ENCODE measurements at places on chromosomes 5 and 9.

GRCh38 chr5:960551-960950, 48.1 kb upstream of the NKD2 start:
- peak; percentile 80 for DNase-seq

- no peak for DNase-seq
Measured at GRCh38 chr9:34456746-34457145, 1.6 kb downstream of the FAM219A start.

- DNase-seq: no peak
Measured at GRCh38 chr9:136962163-136962562, 10.1 kb downstream of the LCN12 start.

GRCh38 chr5:15290953-15291352, 209.0 kb upstream of the FBXL7 start:
- no peak for DNase-seq

DNA sequence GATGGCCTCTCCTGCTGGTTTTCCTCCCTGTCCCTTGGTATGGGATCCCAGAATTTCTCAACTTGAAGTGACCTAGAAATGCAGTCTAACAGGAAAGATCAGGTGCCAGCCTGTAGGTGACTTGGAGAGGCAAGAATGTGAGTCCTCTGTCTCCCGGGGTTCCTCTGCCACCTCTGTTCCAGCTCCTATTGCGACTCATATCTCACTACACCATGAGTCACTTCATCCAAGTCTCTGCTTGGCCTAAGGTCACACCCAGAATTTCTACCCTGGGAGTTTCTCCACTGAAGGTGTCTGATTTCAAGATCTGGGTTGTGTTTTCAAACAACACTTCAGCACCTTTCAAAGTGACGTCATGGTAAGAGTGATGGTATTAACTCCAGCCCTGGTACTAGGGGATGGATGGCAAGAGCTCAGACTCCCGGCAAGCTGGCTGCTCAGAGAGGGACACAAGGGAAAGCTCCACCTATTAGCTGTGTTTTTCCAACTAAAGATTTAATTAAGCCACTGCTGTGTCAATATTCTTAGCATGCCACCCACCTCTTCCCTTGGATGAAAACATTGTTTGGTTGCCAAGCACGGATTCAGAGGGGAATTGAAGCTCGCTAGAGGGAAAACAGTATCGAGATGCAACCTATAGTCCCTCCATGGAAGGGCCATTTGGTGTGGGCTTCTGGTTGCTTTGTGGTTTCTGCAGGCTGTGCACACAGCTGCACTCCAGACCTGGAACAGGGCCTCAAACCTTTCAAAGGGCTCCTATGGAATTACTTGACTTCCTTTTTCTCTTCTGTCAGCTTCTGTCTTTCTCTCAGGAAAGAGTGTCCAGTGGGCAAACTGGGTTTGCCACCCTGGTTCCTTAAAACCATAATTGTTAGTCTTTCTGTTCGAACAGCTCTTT, 205.7 kb downstream of the GAS1 start:
- no peak for DNase-seq

- no peak for DNase-seq
Measured at GRCh38 chr9:89744730-89745129, 139.9 kb downstream of the GADD45G start.

DNA sequence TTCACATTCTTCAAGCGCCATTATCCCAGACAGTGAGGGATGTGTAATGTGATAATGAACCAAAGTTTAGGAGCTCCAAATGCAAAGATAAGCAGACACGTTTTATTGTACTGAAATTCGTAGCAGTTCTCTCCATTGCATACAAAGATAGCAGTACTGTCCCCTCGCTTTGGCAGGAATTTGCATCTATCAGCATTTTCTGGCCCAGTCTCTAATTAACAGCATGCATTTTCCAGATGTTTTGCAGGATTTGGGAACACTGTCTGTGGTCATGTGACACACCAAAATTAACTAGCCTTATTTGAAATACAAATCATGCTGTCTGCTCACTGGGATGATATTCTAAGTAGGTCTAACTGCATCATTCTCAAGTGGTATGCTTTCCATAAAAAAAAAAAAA, 235.9 kb upstream of the TRPM3 start:
- no peak for DNase-seq

DNA sequence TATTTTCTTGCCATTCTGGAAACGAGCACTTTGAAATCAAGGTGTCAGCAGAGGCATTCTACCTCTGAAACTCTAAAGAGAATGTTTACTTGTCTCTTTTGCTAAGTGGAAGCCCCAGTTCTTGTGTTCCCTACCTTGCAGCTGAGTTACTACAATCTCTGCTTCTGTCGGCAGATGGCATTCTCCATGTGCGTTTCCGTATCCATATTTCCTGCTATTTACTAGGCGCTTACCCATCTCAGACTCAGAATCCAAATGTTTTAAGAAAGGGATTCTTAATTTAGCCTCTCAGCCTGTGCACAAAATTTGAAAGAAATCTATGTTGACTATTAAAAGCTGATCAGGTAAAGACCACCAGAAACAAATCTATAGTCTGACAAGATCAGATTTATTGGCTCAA, 221.3 kb upstream of the FTMT start:
- no peak for DNase-seq

GRCh38 chr5:142275496-142275895, 49.3 kb downstream of the SPRY4 start:
- DNase-seq: no peak

- DNase-seq: no peak
Measured at GRCh38 chr5:178212241-178213002, 8.1 kb downstream of the HNRNPAB start.

- DNase-seq: no peak
Measured at GRCh38 chr9:97579914-97580313, 53.3 kb downstream of the TSTD2 start.

DNA sequence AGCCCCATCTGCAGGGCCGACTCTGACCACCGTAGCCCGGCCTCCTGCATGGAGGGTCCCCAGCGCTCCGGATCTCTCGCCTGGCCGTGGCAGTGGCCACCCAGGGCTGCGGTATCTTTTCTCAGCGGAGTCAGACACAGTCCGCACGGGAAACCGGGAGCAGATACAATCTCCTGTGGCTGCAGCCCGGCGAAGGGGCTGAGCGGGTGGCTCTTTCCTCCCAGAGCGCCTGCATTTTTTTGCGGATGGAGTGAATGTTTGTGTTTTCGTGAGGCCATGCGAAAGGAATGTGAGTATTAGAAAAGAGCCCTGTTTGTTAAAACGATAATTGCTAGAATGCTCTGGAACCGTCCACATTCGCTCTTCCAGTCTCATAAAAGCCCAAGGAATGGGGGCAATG, 53.4 kb upstream of the PTCH1 start:
- DNase-seq: no peak

DNA sequence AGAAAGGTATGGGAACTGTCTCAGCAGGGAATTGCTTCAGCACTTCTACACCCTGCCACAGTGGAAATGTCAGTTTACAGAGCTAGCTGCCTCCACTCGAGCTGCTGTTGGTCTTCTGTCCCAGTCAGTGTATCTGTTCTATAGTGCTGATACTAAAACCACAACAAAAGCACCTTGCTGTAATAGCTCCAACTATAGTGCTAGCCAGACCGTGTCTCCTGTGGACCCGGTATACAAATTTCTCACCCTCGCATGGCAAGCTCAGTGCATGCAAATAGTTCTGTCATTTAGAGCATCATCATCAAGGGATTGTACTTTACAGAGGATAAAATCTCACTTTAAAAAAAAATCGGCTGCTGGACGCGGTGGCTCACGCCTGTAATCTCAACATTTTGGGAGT, 51.5 kb upstream of the IQGAP2 start:
- no peak for DNase-seq

GRCh38 chr5:4879693-4880303, 260.3 kb upstream of the ADAMTS16 start:
- peak; percentile 87 for DNase-seq

DNA sequence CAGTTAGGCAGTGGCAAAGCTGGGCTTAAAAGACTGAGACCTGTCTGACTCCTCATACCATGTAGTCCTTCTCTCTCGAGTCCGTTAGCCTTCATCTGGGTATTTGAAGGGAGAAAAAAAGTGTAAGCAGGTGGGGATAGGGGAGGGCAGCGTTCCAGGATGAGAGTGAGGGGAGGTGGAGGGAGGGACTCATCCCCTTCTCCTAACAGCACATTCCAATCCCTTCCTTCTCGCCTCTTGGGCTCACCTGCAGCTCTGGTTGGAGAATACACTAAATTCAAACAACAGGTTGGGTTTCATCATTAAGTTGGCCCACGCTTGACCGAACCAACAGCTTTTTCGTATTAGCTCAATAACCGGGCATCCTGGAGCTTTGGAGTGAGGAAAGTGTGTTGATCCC, 3.6 kb downstream of the NEURL1B start:
- no peak for DNase-seq

DNA sequence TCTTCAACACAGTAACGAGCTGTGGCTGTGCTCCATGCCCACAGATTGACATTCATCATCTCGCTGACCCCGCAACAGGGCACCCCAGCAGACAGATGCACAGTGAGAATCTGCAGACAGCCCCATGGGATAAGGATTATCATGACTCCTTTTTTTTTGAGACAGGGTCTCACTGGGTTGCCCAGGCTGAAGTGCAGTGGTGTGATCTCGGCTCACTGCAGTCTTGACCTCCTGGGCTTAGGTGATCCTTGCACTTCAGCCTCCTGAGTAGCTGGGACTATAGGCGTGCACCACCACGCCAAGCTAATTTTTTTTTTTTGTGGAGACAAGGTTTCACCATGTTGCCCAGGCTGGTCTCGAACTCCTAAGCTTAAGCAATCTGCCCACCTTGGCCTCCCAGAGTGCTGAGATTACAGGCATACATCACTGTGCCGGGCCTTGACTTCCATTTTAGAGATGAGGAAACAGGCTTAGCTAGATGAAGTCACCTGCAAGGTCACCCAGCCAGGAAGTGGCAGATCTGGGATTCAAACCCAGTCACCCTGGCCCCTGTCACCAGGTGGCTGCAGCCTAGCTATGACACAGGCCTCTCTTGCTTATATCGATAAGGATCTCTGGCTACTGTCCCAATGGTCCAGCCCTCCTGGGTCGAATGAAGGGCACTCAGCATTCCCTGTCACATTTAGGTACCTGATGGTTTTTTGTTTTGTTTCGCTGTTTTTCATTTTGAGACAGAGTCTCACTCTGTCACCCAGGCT, 5.1 kb downstream of the AIF1L start:
- no peak for DNase-seq

- DNase-seq: no peak
Measured at GRCh38 chr5:34487159-34487879, 168.8 kb upstream of the RAI14 start.

GRCh38 chr9:133115604-133116345, 5.3 kb downstream of the RALGDS start:
- no peak for DNase-seq

DNA sequence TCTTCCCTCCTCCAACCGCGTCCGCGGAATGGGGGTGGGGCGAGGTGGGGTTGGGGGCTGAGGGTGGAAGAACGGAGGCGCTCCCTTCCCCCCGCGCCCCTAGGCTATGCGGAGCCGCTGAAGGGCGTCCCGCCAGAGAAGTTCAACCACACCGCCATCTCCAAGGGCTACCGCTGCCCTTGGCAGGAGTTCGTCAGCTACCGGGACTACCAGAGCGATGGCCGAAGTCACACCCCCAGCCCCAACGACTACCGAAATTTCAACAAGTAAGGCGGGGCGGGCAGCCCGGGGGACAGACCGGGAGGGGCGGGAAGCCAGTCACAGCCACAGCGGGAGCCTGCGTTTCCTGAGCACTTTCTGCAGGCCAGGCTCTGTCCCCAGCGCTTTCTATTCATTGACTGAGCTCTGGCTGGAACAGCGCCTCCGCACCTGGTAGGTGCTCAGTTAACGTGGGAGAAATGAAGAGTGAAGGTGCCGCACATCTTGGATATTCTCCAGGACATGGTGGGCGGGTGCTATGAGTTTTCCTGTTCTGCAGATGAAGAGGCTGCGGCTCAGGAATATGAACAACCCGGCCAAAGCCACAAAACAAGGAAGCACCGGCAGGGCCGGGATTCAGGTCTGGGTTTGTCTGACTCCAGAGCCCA, 11.3 kb downstream of the MYOZ3 start:
- peak; percentile 86 for DNase-seq

- DNase-seq: no peak
Measured at GRCh38 chr5:161396171-161396570, 150.4 kb downstream of the GABRB2 start.

- no peak for DNase-seq
Measured at GRCh38 chr9:96150324-96151227, 151.4 kb downstream of the HSD17B3 start.

- DNase-seq: no peak
Measured at GRCh38 chr9:112555844-112556482, 69.3 kb downstream of the KIAA1958 start.

- no peak for DNase-seq
Measured at GRCh38 chr9:4105183-4105582, 194.7 kb downstream of the GLIS3 start.

- no peak for DNase-seq
Measured at GRCh38 chr5:77662635-77663034, 24.1 kb upstream of the OTP start.

- no peak for DNase-seq
Measured at GRCh38 chr5:37814699-37815098, 25.1 kb downstream of the GDNF start.

- DNase-seq: no peak
Measured at GRCh38 chr5:151870820-151871219, 53.8 kb downstream of the GLRA1 start.

- DNase-seq: no peak
Measured at GRCh38 chr5:153661897-153662296, 171.4 kb downstream of the GRIA1 start.

- DNase-seq: no peak
Measured at GRCh38 chr5:172436078-172436878, 18.0 kb downstream of the SH3PXD2B start.

DNA sequence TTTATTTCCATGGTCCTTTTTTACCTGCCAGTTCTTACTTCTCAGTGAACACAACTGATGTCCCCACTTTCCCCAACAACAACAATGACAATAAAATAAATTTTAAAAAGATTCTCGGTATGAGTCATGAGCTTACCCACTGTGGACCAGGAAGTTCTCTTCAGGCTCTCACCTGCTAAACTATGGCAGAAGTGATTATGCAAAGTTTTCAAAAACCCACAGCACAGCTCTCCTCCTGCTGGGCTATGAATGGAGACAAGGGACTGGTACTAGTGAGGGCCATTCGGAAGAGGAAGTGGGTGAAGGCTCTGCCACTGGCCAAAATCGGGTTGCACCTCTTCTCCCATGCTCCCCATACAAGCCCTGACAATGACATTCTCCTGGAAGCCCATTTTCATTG, 429.4 kb downstream of the PIK3R1 start:
- no peak for DNase-seq

DNA sequence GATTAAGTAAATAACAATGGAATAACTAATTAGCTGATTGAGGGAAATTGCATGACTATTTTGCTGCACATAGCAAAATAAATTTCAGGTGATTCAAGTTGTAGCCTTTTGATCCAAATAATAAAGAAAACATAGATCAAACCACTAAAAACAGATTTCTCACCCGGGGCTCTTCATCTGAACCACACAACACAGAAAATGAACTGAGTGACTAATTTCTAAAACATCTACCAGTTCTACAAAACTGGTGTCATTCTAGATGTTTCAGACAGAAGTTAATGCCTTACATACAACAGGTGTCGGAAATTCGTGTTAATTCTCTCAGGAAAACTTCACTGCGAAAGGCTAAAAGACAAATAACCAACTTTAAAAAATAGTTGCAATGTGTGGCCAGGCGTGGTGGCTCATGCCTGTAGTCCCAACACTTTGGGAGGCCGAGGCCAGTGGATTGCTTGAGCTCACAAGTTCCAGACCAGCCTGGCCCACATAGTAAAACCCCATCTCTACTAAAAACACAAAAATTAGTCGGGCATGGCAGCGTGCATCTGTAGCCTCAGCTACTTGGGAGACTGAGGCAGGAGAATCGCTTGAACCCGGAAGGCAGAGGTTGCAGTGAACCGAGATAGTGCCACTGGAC, 6.9 kb downstream of the PROP1 start:
- peak; percentile 34 for DNase-seq

GRCh38 chr9:95626885-95627558, 110.3 kb upstream of the PTCH1 start:
- DNase-seq: no peak

Data from vagina (tissue), 2 donors.